ENCODE measurements at places on chromosomes 3 and 15.

DNA sequence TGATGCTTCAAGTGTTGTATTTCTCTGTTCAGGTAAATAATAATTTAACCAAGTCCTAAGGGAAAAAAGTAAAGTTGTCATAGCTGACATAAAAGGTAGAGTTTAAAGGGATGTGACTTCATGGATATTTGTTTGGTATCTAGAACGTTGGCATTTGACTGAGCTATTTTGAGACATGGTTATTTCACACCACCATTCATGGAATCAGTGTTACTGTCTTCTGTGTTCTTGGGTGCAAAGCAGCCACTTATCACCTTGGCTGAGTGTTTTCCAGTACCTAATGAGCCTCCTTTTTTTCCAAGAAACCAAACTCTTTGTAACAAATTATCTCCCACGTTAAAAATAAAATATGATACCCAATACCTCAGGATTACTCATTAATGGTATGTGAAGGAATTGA, 155.8 kb downstream of the GHSR start:
- DNase-seq = no peak

DNA sequence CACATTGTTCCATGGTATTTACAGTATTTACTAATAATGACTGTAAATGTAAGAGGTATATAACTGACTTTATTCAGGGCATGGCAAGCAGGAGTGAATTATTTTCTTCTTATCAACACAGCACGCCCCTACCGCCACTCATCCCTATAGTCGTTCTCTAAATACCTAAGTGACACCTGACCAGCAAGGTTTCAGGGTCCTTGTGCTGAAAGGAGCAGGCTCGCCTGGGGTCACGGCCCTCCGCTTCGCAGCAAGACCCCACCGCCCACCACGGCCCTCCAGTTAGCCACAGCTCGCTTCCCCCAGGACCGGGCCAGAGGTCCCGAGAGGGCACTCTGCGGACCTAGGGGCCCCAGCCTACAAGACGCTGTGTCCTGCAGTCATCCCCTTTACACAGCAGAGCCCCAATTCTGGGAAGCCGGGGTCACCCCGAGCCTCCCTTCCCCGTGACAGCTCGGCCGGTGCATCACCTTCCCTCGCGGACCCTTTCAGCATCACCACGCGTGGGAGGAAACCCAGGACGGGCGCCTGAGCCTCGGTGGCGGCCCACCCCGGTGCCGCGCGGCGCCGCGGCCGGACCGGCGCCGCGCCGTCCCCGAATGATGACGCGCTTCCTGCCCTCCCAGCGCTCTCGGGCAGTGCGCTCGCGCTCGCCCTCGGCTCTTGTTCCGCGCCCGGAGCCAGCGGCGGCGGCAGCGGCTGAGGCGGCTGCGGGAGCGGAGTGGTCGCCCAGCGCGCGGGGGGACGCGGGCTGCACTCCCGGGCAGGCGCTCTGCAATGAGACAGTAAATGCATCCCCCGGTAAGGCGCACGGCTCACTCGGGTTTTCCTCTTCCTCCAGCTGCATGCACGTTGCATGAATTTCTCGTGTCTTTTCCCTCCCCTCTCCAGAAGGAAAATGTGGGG, 225.1 kb upstream of the C2CD4B start:
- peak; percentile 71 for DNase-seq

DNA sequence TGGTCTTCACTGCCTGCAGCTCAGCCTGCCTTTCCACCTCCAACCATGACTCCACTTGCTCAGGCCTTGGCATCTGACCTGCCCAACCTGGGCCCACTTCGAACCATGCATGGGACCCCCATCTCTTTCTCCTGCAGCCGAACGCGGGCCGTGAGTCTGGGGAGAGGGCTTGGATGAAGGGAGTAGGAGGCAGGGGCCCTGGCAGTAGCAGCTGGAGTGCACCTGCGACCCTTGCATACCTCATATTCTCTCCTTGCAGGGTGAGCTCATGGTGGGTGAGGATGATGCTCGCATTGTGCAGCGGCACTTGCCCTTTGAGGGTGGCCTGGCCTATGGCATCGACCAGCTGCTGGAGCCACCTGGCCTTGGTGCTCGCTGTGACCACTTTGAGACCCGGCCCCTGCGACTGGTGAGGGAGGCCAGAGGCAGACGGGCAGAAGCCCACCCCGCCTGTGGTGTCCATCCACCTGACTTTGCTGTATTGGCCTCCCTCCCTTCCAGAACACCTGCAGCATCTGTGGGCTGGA, 13.5 kb downstream of the NT5DC2 start:
- no peak for DNase-seq

DNA sequence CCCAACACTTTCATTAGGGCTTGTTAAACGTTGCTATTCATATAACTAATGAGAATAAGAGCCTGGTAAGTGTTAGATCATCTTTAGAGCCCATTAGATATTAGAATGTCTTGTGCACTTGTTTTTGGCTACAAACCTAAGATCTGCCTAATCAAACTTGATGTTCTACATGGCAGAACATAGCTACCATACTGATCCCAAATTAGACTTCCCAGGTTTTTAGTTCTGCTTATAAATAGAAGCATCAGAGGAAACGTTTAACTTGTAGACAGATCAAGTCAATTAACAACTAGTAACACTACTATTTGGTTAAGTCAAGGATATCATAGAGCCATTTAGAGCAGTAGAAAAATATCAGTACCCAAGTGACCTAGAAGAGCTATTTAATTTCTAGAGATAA, 11.7 kb upstream of the KPNA4 start:
- DNase-seq = no peak

GRCh38 chr3:4571690-4572334, 78.7 kb downstream of the ITPR1 start:
- no peak for DNase-seq

- DNase-seq = no peak
Measured at GRCh38 chr3:98744283-98744682, 18.9 kb upstream of the ST3GAL6 start.

GRCh38 chr3:182258538-182259177, 534.6 kb upstream of the ATP11B start:
- no peak for DNase-seq

DNA sequence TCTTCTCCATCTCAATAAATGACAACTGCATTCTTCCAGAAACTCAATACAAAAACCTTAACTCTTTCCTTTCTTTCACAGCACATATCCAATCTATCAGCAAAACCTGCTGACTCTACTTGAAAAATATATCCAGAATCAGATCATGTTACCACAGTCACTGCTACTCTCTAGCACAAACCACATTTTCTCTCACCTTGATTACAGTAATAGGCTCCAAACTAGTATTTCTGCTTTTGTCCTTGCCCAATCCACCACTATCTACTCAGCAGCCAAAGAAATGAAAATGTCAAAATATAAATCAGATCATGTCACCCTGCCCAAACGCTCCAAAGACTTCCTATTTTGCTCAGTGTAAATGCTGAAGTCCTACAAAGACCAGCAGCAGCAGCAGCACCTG, 15.2 kb downstream of the TMCC1 start:
- DNase-seq = no peak

DNA sequence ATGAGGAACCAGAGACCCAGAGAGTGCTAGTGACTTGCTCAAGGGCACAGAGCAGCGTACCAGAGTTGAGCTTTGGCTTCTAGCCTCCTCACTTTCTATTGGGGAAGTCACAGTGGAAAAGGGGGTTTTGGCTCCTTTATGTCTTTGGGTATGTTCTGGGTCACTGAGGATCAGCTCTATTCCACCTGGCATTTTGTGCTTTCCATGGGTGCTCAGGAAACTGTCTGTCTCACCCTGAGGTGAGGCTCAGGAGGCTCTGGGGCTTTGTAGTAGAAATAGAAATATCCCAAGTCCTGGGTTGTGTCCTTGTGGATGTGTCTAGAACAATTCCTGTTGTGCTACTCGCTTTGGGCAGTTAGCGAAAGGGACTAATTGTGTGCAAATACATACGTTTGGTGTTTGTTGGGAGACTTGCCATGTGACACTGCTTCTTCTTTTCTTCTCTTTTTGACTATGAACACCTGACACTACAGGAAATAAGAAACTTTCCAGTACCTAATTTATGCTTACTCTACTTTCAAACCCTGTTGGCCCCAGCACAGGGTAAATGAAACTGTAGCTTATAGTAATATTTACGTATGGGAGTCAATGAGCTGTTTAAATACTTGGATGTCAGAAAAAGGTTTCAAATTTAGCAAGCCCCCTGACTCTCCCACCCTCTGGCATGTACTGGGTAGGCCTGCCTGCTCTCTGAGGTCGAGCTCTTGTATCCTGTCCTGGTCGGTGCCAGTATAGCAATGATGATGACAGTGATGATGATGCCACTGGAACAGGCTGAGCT, 35.6 kb downstream of the SMAD3 start:
- peak; percentile 64 for DNase-seq

- no peak for DNase-seq
Measured at GRCh38 chr3:70702132-70702531, 389.7 kb upstream of the MDFIC2 start.

DNA sequence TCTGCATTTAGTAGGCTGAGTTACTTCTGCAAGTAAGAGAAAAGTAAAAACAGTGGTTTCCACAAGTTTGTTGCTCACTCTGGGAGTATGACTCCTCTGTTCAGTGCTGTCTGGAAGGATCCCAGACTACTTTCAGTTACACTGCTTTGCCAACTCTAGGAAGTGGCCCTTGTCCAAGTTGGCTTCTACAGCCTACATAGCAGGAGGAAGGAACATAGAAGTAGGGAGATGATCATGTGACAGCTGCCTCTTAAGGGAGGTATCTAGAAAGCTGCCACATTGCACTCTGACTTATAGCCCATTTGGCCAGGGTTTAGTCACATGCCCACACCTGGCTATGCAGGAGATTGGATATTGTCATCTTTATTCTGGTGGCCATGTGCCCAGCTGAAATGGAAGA, 298.1 kb downstream of the NSUN3 start:
- DNase-seq = no peak

DNA sequence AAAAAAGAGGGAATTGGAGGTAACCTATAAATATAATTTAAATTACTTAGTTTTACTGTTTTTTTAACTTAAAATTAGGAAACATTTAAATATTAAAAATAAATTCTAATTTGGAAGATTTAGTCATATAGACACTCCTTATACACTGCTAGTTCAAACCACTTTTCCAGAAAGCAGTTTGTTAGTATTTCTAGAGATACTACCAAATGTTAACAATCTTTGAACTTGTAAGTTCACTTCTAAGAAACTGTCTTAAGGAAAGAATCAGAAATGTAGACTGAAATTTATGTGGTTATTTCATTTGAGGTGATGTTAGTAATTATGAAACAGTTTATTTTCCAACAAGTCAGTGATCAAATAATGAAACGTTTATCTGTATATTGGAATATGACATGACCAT, 22.7 kb downstream of the CTDSPL2 start:
- DNase-seq = no peak

DNA sequence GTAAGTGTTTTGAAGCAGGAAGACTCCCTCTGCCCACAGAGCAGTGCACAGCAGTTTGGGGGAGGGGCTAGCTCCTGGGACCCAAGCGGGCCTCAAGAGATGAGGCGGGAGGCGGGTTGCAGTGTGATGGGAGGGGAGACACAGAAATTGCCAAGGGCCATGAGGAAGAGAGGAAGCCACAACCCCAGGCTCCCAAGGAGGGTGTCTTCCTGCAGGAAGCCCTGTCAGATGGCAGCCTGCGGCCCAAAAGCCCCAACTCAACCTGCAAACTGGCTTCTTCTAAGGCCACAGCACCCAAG, 7.3 kb upstream of the ISLR2 start:
- no peak for DNase-seq

GRCh38 chr3:72977060-72977808, 19.4 kb upstream of the PPP4R2 start:
- DNase-seq = no peak

DNA sequence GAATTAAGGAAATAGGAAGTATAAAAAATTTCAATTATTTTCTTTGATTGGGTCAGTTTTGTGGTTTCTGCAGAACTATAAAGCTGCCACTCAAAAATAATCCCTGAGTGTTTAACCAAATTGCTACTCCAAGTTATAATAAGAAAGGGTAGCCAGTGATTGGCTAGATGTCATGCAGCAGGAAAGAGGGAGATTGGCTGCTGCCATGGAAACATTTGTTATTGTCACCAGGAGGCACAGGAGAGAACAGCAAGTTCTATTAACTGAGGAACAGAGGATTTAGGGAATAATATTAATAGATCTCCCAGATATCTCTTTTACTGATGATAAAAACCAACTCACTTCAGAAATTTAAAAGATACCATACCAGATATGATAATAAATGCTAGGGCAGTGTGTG, 42.6 kb downstream of the CLDN1 start:
- no peak for DNase-seq

DNA sequence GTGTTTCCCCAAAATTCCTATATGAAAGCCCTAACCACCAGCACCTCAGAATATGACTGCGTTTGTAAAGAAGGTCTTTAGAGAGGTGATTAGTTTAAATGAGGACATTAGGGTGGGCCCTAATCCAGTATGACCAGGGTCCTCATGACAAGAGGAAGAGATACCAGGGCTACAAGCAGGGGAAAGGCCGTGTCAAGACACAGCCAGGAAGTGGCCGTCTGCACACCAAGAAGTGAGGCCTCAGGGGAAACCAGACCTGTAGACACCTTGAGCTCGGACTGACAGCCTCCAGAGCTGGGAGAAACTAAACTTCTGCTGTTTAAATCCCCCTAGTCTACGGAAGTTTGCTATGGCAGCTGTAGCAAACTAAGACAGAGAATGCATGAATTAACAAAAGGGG, 14.2 kb downstream of the KIF7 start:
- DNase-seq = no peak

- DNase-seq = no peak
Measured at GRCh38 chr15:55897560-55898336, 95.7 kb downstream of the NEDD4 start.

- no peak for DNase-seq
Measured at GRCh38 chr3:162632672-162633071, 1136.1 kb downstream of the OTOL1 start.

GRCh38 chr3:66449411-66449974, 51.3 kb downstream of the LRIG1 start:
- no peak for DNase-seq

DNA sequence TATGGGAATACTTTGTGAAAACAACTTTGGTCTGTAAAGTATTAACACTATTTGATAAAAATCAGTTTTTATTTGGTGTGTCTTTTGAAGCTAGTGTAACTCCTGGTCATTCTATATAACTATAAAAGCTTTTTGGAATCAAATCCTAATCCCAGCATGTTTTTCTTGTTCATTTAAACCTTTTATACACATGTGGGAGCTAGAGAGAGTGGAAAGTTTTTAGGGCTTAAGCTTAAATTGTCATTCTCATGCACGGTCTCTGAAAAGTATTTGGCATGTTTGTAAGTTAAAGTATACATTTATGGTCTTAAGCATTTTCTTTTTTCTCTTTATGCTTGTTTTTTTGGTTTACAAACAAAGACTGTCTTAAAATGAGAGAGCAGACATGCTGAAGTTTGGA, 83.4 kb upstream of the RARB start:
- no peak for DNase-seq

DNA sequence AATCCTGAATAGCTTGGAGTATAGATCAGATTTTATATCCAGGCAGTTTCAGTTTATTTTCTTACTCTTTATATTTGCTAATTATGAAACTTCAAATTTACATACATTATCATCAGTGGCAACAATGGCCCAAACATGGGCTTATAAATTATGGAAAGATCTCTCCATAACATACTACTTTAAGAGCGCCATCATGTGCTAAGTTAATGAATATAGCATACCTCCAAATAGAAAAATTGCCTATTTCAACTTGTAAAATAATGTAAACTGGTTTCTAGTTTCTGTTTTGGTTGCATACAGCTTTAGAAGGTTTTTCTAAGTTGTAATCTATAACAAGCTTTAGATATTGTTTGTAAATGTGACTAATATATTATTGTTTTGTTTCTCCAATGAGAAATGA, 531.3 kb upstream of the UBE2E2 start:
- no peak for DNase-seq
